K562 (cell line): ENCODE measurements at places on chromosomes 2 and 18. TPM values are rescaled to one million over a fixed set of nuclear protein-coding genes. Genes with fewer than 3 reads are reported as not detected.

The SPP2 gene
- not detected in 2 replicates for total RNA-seq

The HAAO gene
- total RNA-seq: not detected in 2 replicates

The IKZF2 gene
- total RNA-seq: 0.47 and 0.65 TPM in 2 replicates

The TTN gene
- 0.07 and 0.20 TPM in 2 replicates for total RNA-seq

The CD8A gene
- total RNA-seq: 0.07 and 0.20 TPM in 2 replicates
